ENCODE measurements at places on chromosomes 11 and 22.

GRCh38 chr11:11498195-11498594, 123.6 kb downstream of the GALNT18 start:
- DNase-seq: peak; percentile 38

GRCh38 chr11:57290288-57290687, 34.5 kb downstream of the TNKS1BP1 start:
- DNase-seq: no peak

- DNase-seq: no peak
Measured at GRCh38 chr11:76131142-76131541, 75.2 kb downstream of the WNT11 start.

DNA sequence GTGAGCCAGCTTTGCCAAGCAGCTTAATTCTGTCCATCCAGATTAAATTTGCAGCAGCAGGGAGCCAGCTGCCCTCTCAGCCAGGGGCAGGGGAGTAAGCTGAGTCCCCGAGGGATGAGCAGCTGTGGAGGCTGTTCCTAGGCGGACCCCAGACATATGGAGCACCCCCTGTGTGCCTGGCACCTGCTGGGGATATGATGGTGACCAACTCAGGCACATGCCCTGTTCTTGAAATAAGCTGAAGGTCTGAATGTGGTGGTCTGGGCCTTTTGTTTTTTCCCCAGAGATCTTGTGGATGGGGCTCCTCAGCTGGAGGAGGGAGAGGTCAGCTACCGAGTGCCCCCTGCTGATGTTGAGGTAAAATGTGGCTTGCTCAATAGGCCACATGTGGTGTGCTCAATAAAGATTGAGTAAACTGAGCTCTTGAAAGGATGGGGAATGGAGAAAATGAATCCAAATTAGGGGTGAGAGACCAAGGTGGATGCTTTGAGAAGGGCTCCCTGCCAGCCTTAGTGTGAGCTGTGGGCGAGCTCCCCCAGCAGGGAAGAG, 103.3 kb upstream of the NNMT start:
- no peak for DNase-seq

DNA sequence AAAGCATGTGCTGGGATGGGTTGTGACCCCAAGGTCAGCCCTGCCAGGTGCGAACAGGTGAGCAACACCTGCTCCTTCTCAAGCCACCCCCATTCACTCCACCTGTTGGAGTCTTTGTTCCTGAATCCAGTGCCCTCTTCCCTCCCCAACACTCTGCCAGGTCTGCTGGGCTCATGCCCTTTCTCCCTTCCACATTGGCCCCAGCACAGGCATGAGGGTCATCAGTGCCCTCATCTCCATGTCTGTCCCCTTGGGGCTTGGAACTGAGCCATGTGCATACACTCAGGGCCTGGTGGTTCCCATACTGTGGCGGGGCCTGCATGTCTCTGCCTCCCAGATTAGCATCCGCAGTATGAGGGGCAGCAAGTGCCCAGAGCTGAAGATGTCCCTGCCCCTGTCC, 19.1 kb downstream of the RFPL2 start:
- no peak for DNase-seq

Measured in hippocampal formation (tissue), 2 donors.